ENCODE measurements at places on chromosomes 2 and 18.

DNA sequence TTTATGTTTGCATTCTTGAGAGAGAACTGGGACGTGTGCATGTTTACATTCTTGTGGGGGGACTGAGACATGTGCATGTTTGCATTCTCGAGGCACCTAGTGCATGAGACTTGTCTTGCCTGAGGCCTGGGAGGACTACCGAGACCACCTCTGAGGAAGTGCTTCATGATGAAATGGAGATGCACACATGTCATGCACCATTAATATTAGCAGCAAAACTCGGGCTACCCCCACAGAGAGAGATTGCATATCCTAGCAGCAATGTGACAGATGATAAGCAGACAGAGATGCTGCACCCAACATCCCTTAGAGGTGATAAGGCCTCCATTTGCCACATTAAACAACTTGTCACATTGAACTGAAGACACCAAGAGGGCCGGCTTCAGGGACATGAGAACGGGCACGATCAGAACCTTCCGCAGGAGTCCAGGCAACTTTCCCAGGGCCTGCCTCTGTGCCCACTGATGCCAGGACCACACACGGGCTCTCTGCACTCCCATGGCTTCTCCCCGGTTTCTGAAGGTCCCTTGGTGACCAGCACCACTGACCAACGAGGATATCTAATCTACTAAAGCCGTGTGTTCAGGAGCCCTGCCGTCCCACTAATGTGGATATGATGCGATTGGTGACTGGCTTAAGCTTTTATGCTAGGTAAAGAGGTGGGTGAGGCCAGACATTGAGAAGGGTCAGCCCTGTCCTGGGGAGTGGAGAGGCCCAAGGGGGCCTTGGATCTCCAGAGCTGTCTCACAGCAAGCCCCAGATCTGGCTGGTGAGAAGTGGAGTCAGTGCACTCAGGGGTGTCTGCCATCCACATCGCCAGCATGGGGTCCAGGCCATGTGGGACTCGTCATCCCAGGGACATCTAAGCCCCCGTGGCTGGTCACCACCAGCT is 208.3 kb downstream of the NDUFA10 start:
- H3K27ac ChIP-seq = no peak overlapping the region
- no peaks in the 10 kb centered on the region for H3K4me1 ChIP-seq
- H3K36me3 ChIP-seq = no peaks in the 10 kb centered on the region

GRCh38 chr2:168816369-168816768 is 13.9 kb downstream of the NOSTRIN start:
- DNase-seq = no peak
- no peak overlapping the region for H3K4me3 ChIP-seq
- H3K4me1 ChIP-seq = no peaks in the 10 kb centered on the region
- peaks cover 9% of the 10 kb centered on the region for H3K27me3 ChIP-seq
- no peak overlapping the region for H3K27ac ChIP-seq

- peaks cover 10% of the 10 kb centered on the region for H3K27me3 ChIP-seq
- peaks cover 11% of the 10 kb centered on the region for H3K4me1 ChIP-seq
- H3K27ac ChIP-seq = no peak overlapping the region
- no peak overlapping the region for H3K4me3 ChIP-seq
- DNase-seq = no peak
Measured at GRCh38 chr2:64263315-64263714, 119.1 kb upstream of the PELI1 start.

DNA sequence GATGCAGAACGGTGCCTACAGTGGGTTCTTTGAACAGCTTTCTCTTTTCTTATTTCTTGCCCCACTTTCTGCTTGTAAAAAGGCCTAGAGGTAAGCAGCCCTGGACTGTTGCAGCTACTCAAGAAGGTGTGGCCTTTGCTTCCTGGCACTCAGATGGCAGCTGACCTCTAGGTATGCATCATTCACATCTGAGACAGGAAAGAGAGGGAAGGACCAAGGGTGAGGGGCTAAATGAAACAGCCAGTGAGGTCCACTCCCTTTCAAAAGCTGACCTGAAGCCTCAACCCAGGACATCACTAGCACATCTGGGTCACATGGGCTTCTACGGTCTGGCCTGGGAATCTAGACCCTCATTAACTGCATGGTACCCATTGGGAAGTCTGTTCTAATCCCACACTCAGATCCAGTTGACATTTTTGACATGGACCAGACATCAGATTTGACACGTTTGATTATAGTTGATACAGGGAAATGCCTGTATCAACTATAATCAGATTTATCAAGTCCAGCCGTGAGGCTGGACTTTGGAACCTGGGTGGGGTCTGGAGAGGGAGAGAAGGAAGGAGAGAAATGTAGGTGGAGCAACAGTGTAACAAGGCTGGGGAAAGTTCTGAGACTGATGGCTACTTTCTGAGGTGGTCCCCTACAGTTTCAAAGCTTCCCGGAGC is 60.2 kb downstream of the E2F6 start:
- H3K4me3 ChIP-seq = no peak overlapping the region
- no peak overlapping the region for H3K27ac ChIP-seq
- peaks cover 11% of the 10 kb centered on the region for H3K27me3 ChIP-seq

GRCh38 chr2:129396980-129397599 is 582.4 kb upstream of the RAB6C start:
- no peak overlapping the region for H3K27ac ChIP-seq
- no peak overlapping the region for H3K4me3 ChIP-seq
- DNase-seq = no peak
- no peaks in the 10 kb centered on the region for H3K27me3 ChIP-seq

DNA sequence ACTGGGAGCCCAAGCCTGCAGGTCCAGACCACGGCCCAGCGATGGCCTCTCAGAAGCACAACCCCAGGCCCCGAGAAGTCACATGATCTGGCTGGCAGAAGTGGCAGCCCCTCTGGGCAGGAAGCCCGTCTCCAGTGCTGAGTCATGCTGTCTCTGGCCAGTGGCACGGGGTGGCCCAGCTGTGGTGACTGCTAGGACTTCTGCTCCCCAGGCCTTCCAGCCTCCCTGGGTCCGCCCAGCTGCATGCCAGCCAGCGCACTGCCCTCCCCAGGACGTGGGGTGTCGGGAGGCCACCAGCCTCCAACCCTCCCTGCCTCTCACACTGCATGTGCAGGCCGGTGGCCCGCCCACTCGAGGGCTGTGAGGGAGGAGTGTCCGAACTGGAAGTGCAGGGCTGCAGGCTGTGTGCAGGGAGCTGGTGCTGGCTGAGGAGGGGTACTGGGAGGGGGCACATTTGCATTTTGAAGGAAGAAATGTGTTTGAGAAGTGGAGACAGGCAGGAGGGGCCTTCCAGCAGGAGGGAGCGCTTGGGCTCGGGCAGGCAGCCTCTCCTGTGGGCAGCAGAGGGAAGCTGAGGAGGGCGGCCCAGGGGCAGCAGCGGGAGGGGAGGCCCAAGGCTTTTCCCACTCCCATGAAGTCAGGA is 17.0 kb upstream of the HPCAL1 start:
- no peaks in the 10 kb centered on the region for H3K4me1 ChIP-seq
- H3K4me3 ChIP-seq = no peak overlapping the region
- H3K36me3 ChIP-seq = no peaks in the 10 kb centered on the region
- H3K27me3 ChIP-seq = peaks cover 45% of the 10 kb centered on the region

- no peaks in the 10 kb centered on the region for H3K4me1 ChIP-seq
- H3K27me3 ChIP-seq = peaks cover 22% of the 10 kb centered on the region
- H3K4me3 ChIP-seq = no peak overlapping the region
Measured at GRCh38 chr18:11154368-11154989, 5.1 kb upstream of the PIEZO2 start.

- H3K4me3 ChIP-seq = no peak overlapping the region
- no peak for DNase-seq
- H3K27me3 ChIP-seq = no peaks in the 10 kb centered on the region
- H3K27ac ChIP-seq = no peak overlapping the region
- no peaks in the 10 kb centered on the region for H3K4me1 ChIP-seq
Measured at GRCh38 chr2:214934006-214934405, 124.5 kb upstream of the BARD1 start.

All from activated naive CD4-positive, alpha-beta T cell treated with anti-CD3 and anti-CD28 coated beads, Interleukin-2, amount 10 ng/mL, durations not matched to agents 7 days and 5 days (primary cell).